ENCODE measurements at places on chromosomes 6 and 20.

GRCh38 chr6:117072781-117073180, 192.6 kb upstream of the VGLL2 start:
- no peak for DNase-seq

DNA sequence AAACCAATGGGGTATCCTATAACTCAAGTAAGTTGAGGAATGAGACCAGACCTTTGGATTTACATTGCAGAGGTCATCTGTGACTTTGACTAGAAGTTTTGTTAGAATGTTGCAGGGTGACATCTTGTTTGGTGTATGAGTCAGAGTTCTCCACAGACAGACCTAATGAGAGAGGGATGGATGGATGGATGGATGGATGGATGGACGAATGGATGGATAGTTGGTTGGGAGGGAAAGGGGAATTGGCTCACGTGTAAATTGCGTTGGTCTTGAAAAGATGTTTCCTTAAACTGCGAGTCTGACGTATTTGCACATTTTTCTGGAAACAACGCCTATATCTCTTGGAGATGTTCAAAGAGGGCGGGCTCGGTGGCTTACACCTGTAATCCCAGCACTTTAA, 1.0 kb upstream of the MTRES1 start:
- no peak for DNase-seq

DNA sequence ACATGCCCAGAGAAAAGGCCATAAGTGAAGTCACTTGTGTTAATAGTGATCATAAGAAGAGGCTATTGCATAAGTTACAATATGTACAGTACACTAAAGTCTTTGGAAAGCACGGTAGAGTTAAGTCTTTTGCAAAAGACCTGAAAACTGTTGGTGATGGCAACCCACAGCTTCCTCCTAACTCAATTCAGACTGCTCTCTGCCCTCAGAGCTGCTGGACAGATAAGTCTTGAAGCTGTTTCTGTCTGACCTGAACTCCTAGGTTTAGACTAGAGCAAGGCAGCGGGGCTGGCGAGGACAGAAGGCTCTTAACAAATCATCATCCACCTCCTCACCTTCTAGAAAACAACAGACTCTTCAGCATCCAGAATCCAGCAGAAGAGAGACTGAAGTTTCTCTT, 125.4 kb downstream of the CD24 start:
- no peak for DNase-seq

GRCh38 chr20:58660855-58661597, 9.9 kb downstream of the STX16 start:
- peak; percentile 23 for DNase-seq

GRCh38 chr6:166782520-166782919, 155.5 kb upstream of the RPS6KA2 start:
- DNase-seq: no peak

GRCh38 chr20:25079171-25079570, 2.8 kb downstream of the VSX1 start:
- DNase-seq: no peak

DNA sequence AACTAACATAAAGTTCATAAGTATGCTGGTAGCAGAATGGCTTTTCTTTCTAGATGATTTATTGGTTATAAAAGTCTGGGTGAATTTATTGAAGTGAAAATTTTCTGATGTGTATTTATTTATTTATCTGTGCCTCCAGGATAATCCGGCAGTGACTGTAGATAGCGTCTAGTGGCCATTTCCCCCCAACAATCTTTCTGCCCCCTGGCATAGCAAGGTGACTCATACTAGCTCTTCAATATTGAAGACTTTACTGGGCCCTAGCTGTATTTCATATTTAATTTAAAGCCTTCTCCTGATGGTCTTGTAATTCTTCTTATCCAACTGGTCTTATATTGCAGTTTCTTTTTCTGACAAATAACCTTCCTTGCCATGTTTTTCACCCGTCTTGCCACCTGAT, 154.1 kb upstream of the SGK1 start:
- no peak for DNase-seq

Measured in activated CD4-positive, alpha-beta T cell treated with anti-CD3 and anti-CD28 coated beads, Interleukin-10, Interleukin-2, amounts not matched to agents 100 ng/mL and 50 ng/mL, durations not matched to agents 16 hours and 8 hours (primary cell).